ENCODE measurements at places on chromosomes 12 and 14.

GRCh38 chr14:92122351-92122677, 545 bp downstream of the CPSF2 start:
- DNase-seq = no peak

DNA sequence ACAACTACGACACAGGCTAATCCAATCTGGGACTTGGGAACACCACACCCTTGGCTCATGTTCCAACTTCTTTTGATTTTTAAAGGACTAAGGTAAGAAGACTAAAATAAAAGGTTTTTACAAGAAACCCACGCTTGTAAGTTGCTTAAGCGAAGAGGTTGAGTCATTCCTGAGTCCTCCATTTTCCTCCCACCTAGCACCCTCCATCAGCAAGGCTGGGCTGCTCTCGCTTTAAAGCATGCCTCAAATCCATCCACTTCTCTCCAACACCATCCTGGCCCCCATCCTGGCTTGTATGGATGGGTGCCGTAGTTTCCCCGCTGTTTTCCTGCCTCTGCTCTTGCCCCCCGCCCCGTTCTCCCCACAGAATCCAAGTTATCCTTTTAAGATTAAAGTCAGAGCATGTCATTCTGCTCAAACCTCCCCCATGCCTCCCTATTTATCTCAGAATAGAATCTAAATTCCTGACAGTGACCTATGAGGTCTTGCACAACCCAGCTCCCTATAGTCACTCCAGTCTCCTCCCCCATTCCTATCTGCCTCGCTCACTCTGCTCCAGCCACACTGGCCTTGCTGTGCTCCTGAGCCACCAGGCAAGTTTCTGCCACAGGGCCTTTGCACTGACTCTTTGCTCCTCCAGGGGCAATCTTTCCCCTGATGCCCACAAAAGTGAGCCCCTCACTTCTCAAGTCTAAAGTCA, 34.5 kb downstream of the SCARB1 start:
- DNase-seq = no peak

DNA sequence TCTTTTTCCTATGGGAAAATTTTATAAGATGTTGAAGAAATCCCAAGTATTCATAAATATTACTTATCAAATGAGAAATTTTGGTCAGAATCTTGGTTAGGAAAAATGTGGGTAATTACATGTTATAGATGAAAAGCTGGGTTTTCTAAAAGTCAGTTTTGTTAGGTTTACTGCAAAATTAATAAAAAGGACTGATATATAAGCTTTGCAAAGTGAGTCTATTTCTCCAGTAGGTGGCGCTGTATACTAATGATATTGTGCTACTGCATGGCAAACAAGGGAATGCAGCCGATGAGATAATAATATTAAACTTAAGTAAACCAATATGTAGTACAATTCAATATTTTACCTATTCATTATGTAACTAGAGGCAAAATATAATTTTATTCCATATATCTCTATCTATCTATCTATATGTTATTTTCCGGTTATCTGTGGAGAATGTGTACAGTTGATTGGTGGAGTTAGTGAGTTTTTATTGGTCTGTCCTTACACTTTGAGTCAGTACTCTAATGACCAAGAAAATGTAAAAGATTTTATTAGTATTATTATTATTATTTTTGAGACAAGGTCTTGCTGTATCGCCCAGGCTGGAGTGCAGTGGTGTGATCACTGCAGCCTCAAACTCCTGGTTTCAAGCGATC, 32.9 kb downstream of the MIPOL1 start:
- no peak for DNase-seq

GRCh38 chr12:121537814-121538698, 42.8 kb downstream of the KDM2B start:
- DNase-seq = no peak

GRCh38 chr14:102255401-102256190, 49.4 kb downstream of the MOK start:
- DNase-seq = no peak

- no peak for DNase-seq
Observed at GRCh38 chr14:104216457-104216856, 78.1 kb downstream of the KIF26A start.

All from stimulated activated CD8-positive, alpha-beta memory T cell treated with anti-CD3 and anti-CD28 coated beads, Interleukin-4, amount 100 ng/mL, for 1 hour (primary cell).